ENCODE measurements at places on chromosomes 1 and 21.
A peak's percentile ranks its signal among the peaks of the same experiment; 100 is the strongest.

DNA sequence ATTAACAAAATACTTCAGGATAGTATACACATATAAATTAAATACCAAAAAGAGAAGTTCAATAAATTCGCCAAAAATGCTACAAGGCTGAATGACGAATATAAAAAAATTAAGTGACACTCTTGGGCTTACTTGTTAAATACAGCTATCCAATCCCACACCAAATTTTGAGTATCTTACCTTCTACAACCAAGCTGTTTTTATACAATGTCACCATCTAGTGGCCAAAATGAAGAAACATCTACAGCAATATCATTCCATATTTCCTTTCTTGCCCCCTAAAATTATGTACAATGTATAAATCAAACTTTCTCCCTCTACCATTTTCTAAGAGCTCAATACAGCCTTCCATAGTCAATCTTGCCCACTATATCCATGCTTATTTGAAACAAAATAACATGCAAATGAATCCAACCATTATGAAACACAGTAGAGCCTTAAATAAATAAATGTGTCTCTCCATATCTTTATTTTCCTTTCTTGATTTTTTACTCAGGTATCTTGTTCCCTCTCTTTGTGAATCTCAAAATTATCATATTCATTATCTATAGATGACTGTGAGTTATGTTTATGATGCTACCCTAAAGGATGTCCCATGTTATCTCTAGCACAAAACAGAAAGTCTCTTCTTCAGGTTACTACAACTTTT lies 86.3 kb downstream of the ACBD6 start:
- peak; percentile 56 for DNase-seq

GRCh38 chr1:209817691-209818090 lies 10.1 kb upstream of the UTP25 start:
- DNase-seq = no peak

DNA sequence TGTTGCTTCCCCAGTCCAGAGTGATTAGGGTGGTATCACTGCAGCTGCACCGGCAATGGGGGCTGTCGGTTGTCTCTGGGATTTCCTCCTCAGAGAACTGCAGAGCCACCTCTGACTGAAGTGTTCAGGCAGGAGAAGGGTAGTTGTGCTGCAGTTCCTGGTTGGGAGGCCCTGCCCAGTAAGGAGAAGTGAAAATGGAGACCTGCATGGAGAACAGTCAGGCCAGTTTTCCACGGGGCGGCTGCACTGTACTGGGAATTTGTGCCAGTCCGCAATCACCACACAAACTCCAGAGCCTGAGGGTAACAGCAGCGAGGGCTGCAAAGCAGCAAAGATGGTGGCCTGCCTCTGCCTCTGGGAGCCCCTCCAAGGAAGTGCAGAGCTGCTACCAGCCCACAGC lies 58.1 kb upstream of the CCDC190 start:
- no peak for DNase-seq

GRCh38 chr1:40855513-40855912 lies 6.7 kb downstream of the CITED4 start:
- DNase-seq = peak; percentile 39

- DNase-seq = no peak
Observed at GRCh38 chr1:201728731-201729130, 100.2 kb upstream of the IPO9 start.

- peak; percentile 67 for DNase-seq
Observed at GRCh38 chr1:28668956-28669723, 556 bp downstream of the GMEB1 start.

DNA sequence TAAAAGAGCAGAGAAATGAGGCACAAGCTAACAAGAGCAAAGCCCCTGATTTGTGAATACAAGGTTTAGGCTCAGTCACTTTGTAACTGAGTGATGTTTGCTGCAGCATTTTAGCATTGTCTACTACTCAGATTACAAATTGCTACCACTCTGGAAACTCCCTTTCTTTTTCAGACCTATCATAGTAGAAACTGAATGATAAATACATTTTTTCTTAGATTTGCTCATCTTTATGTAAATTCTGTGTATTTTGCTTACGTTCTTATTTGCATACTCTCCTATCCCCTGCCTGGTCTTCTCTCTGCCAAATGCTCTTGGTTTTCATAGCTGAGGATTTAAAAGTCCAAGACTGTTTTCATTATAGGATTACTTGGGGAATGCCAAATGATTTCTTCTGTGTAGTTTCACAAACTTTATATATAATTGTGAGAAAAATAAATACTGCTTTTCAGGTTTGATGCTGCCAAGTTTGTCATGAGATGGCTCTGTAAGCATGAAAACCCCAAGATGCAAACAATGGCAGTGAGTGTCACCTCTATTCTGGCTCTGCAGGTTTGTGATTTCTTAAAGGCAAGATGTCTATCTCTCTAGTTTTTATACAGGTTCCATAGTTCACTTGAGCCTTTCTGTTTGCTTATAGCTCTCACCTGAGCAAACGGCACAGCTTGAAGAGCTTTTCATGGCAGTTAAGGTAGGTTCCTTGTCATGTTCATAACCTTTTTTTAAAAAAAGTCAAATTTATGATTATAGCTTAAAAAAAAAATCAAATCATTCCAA lies 24.7 kb downstream of the ZYG11A start:
- DNase-seq = no peak

- no peak for DNase-seq
Observed at GRCh38 chr1:74522148-74522547, 9.7 kb upstream of the LRRC53 start.

DNA sequence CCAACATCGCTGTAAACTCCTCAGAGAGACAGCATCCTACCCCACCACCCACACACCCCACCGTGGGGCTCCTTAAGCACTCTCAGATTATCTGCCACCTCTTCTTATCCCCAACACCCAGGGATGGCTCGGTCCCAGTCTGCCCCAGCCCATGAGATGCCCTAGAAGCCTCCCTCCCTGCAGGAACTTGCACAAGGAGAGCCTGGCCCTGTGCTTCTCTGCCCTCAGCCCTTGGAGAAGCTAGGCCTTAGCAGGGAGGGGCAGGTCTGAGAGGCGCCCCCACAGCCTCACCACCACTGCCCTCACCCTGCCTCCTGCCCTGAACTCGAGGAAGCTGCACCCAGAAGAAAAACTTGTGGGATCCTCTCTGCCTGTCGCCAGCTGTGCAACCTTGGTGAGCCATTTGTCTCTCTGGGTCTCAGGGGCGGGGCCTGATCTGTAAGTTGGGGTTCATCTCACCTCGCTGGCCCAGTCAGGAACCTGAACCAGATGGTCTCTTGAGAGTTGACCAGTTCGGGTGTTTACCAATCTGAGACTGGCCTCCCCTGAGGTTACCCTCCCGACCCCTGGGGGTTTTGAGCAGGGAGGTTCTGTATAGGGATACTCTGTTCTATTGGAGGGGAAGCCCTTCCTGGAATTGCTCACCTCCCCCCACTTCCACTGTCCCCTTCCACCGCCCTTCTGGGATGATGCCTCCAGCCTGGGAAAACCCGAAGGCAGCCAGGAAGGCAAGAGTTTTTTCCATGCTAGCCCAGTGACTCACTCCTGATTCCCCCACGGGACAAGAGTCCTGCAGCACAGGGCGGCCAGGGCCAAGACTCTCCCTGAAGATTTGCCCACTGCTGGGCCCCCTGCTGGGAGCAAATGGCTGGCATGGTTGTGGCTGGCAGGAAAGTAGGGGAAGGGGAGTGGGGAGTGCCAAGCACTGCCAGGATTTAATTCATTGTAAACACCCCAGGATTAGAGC lies at the start of gene S100A3:
S100A3 (minus strand) TSS at position 537 of the 967 bp plus-strand sequence. CDS start 773 bp downstream, outside the sequence.
- peak; percentile 56 for DNase-seq

DNA sequence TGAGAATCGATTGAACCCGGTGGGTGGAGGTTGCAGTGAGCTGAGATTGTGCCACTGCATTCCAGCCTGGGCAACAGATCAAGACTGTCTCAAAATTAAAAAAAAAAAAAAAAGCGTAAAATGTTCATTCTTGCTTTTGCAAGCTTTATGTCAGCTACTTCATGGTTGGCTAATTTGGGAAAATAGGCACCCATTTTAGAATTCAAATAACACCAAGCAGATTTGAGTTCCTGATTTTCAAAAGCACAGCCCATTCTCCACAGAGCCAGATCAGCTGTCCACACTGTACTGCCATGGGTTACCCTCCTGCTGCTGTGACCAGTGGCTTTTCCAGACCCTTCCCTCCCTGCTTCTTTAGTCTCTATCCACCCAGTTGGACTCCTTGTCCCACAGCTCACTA lies 4.4 kb downstream of the THEM5 start:
- DNase-seq = no peak

GRCh38 chr1:53619367-53620060 lies 119.5 kb downstream of the GLIS1 start:
- no peak for DNase-seq

DNA sequence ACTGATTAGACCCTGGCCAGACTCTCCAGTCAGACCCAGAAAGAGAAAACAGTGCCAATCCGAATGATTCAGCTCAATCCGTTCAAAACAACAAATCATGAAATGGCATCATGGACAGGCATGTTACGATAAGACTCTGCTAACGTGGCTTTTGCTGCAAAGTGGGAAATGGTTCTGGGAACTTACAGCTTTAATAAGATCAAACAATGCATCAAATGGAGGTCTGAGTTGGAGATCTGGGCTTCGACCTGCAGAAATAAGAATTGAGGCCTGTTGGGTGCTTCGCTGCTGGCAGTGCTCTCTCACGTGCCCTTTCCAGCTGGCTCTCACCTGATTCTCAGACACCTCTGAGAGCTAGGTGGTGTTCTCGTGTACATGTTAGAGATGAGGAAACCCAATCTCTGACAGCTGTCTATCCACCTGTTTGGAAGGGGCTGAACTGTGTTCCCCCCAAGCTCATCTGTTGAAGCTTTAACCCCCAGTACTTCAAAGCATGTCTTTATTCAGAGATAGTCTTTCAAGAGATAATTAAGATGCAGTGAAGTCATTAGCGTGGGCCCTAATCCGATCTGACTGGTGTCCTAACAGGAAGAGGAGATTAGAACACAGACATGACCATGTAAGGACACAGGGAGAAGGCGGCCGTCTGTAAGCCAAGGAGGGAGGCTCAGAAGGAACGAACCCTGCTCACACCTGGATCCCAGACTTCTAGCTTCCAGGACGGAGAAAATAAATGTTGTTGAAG lies 45.5 kb upstream of the ETS2 start:
- DNase-seq = peak; percentile 24

GRCh38 chr1:175173531-175173930 lies 19.0 kb downstream of the KIAA0040 start:
- peak; percentile 86 for DNase-seq

GRCh38 chr1:204623365-204623893 lies 62.1 kb downstream of the LRRN2 start:
- DNase-seq = peak; percentile 64

- peak; percentile 33 for DNase-seq
Observed at GRCh38 chr1:25148673-25149300, 83.5 kb downstream of the SYF2 start.

GRCh38 chr1:98280049-98280448 lies 359.2 kb upstream of the DPYD start:
- no peak for DNase-seq

DNA sequence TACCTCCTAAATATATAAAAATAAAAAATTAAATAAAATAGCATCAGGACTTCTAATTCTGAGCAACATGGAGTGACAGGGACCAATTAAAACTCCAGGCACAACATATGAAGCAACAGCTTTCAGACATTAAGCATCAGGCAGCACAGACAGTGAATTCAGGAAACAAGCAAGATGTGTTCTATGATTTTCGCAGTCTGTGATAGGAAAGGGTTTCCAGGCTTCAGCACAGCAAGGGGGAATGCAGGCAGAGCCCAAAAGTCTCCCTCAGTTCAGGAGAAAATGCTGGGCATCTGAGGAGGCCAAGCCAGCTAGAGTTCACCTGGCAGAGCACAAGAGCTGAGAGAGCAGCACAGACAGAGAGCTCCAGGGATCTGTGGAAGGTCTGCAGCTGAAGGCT lies 22.2 kb upstream of the CTTNBP2NL start:
- DNase-seq = no peak

DNA sequence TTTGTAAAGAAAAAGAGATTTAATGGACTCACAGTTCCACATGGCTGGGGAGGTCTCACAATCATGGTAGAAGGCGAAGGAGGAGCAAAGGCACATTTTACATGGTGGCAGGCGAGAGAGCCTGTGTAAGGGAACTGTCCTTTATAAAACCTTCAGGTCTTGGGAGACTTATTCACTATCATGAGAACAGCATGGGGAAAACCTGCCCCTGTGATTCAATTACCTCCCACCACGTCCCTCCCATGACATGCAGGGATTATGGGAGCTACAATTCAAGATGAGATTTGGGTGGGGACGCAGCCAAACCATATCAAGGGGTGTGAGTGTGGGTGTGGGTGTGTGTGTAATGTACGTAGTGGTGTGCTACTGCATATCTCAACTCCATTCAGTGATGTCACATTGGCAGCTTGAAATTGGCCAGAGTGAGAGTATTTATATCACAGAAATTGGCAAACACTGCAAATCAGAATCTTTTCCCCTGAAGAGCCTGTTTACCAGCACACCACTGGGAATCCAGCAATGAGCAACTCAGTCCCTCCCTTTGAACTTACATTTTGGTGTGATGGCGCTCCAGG lies 5.4 kb downstream of the ARHGEF10L start:
- no peak for DNase-seq

DNA sequence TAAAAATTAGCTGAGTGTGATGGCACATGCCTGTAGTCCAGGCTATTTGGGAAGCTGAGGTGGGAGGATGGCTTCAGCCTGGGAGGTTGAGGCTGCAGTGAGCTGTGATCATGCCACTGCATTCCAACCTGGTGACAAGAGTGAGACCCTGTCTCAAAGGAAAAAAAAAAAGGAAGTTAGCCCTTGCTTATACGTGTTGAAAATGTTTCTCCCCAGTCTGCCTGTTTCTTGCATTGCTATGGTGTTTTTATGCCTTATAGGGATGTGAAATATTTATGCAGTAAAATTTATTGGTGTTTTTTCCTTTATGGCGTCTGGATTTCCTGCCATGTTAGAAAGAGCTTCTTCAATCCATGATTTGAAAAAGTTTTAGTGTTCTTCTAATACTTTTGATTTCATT lies 3.6 kb upstream of the RERE start:
- no peak for DNase-seq

GRCh38 chr1:201898240-201898894 lies 9.7 kb downstream of the SHISA4 start:
- DNase-seq = no peak

GRCh38 chr1:68969441-68969840 lies 472.6 kb upstream of the DEPDC1 start:
- no peak for DNase-seq

DNA sequence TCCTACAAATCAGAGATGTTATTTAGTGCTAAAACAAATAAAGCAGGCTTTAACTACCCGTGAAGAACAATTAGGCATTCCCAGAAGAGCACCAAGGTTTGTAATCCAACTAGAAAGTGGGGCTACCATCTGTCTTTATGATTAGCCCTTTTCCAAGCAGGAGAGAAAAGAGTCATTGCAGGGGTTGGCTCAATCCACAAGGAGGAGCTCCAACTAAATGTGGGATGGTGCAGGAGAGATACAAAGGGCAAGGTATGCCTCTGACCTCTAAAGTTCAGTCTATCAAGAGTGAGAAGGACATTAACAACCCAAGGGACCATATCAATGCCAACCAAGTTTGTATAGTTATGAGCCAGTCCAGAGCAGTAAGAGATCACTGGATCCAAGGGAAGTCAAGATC lies 382.7 kb upstream of the DUSP10 start:
- peak; percentile 10 for DNase-seq

GRCh38 chr1:55695151-55695550 lies 480.0 kb upstream of the USP24 start:
- DNase-seq = no peak

GRCh38 chr1:24691051-24691450 lies 47.9 kb downstream of the SRRM1 start:
- no peak for DNase-seq

- no peak for DNase-seq
Observed at GRCh38 chr1:209585197-209585596, 1.7 kb downstream of the CAMK1G start.

All from erythroblast (primary cell).